IPS DF 19.7 (cell line): ENCODE measurements at places on chromosomes 11 and 22.

DNA sequence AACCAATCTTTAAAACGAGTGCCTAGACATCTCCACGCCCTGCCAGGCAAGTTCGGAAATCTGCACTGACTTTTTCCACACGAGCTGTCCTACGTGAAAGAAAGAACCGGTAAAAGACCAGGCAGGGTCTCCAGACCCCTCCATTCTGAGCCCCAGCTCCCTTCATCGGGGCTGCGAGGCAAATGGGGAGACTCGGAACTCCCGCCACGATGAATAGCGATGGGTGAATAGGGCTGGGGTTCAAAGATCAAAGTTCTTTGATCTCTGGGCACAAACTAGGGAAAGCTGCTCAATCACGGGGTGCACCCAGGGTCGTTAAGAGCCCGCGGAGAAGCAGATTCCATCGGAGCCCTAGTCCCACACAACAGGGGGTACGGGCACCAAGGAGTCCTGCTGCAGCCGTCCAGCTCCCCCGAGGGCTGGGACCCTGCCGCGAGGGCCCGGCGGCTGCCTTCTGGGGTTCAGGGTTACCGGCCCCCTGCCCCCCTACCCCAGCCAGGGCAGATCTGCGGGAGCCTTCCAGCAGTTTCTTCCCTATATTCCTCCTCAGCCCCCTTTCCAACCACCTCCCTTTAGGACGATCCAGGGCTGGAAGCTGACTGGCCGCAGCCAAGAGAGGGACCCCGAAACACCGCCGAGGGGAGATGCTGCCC lies 1.1 kb downstream of the LRP4 start:
- no peak for DNase-seq

DNA sequence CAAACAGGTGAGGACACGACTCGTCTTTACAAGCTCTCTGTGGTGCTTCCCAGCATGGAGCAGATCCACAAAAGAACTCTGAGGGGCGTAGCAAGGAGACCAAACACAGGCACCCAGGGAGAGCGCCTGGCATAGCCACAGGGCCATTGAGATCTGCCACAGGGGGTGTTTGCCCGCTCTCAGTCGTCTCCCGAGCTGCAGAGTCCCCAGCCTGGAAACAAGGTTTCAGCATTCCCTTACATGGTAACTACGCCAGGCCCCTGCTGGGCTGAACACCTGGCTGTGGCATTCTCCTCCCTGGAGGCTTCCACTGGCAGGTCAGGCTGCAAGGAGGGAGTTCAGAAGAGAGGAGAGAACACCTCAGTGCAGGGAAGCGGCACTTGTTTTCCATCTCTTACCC lies 962.1 kb downstream of the NTM start:
- no peak for DNase-seq

GRCh38 chr11:86245369-86246292 lies 1.1 kb downstream of the EED start:
- DNase-seq, result no peak

DNA sequence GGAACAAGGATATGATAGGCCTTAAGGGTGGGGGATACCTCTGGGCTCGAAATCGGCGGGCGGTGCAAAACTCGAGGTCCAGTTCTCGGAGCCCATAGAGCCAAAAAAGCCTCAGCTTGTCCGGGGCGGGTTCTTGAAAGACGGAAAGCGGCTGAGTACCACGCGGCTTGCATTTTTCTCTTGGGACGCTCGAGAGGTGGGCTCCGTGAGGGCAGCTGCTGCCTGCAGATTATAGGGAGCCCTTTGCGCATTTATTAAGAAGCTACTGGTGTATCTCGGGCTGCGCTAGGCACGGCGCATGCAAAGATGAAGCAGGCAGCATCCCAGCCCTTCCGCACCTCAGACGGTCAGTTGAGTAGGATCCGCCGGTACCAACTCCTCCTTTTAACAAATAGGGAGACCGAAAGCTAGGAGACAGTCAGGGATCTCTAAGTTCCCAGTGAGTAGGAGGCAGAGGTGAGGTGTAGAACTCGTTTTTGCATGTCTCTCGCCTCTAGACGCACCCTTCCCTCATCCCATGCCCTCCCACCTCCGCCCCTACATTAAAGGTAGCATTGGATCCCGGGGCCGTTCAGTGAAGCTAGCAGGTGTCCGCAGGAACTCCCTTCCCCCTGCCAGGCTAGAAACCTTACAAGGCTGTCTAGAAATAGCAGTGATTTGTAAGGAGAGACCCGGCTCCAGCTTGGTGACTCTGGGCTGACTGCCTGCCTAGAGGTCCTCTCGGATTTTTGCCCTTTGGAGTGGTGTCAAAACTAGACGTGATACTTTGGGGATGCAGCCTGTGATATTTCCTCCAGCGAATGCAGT lies 768 bp downstream of the LDHA start:
- no peak for DNase-seq

- DNase-seq, result no peak
Observed at GRCh38 chr11:46597609-46598219, 3.9 kb upstream of the AMBRA1 start.
